ENCODE measurements at places on chromosomes 13 and 19.

DNA sequence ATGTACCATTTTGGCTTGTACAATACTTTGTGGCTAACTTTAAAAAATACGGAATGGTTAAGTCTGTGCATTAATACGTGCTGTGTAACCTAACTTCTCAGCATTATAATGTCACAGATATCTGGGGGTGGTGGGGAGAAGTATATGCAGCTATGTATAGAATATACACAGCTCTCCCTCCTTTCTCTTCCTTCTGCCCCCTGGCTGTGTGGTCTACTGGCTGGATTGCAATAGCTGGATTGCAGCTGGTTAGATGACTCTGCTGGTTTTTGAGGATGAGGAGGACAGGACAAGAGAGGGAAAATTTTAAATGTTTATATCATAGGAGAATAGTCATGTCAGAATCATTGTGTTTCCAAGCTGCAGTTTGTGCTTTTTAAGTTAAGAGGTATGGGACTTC lies 9.7 kb downstream of the RNASEH2B start:
- DNase-seq, result no peak

GRCh38 chr13:75331792-75332349 lies 150.1 kb downstream of the TBC1D4 start:
- DNase-seq, result no peak

- DNase-seq, result no peak
Observed at GRCh38 chr19:32471095-32471494, 65.5 kb downstream of the DPY19L3 start.

DNA sequence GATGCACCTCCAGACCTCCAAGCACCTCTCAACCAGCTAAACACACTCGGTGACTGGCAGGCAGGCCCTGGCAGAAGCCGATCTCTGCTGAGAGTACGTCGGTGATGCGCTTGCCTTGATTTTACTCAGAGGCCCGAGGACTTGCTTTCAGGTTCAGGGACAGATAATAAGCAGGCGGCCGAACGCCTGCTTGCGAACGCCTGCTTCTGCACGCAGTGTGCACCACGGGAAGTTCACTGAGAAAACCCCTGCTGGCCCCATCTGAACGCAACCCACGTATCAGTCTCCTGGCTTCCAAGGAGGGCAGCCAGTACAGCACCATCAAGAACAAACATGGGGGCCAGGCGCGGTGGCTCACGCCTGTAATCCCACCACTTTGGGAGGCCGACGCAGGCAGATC lies 108.0 kb downstream of the STK24 start:
- DNase-seq, result no peak

DNA sequence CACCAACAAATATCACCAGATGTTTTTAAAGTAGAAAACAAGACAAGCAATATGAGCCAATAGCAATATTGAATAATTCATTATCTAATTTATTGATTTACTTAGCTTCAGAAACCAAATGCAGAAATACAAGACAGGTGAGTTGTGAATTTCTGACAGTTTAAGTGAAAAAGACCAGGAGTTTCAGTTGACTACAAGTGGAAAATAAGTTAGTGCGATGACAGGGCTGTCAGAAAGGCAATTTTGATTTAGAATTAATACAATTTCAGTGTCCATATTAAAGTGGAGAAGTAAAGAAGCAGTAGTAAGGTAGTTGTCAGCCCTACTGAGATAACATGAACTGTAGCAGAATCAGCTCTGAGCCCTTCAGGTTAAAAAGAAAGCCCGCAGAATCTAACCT lies 1066.7 kb upstream of the ATXN8OS start:
- DNase-seq, result no peak

GRCh38 chr13:98515818-98516465 lies 61.0 kb downstream of the STK24 start:
- DNase-seq, result no peak

Data from NCI-H510A treated with DMSO at 0.1 percent for 48 hours (cell line).